ENCODE measurements at places on chromosomes 2 and 18.

DNA sequence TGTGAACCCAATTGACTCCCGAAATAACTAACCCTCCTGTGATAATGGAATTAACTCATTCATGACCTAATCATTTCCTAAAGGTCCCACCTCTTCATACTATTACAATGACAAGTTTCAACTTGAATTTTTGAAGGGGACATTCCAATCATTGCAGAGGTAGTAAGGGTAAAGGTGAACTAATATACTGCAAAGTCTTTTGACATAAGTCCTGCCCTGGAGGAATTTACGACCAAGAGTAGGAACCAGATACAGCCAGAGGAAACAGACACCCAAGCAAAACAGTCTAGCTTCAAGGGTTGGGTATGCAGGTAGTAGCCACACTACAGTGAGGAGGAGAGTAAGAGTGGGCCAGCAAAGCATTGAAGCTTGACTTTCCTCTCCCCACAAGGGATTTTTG lies 1.2 kb upstream of the SRBD1 start:
- no peak for DNase-seq

DNA sequence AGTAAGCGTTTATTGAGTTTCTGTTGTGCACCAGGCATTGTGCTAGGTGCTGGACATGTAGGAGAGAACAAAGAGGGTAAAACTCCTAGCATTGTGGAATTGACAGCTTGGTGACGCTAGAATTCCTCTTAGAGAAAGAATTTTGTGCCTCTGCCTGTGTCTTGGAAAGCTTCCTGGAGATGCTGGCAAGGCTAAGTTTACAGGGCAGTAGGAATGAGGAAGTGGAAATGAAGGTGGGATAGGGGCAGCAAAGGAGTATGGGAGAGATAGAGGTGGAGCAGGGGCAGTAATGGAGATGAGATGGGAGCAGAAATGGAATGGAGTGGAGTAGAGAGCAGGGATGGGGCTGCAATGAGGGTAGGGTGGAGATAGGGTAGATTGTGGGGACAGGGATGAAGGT lies 29.8 kb downstream of the GPR39 start:
- no peak for DNase-seq

DNA sequence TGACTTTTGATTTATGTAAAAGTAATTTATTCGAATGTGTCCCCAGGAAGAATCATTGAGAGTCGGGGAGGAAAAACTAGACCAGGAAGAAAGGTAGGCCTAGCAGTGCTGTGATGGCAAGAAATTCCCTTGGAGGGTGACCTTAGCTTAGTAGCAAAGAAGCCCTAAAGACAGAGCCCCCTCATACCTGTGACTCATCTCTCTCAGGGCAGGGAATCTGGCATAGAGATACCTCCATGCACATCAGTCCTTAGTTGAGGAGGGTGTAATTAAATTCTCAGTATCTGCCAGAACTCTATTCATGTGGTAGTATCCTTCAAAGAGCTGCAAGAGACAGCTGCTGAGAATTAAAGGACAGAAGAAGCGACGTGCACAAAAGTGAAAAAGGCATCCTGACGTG lies 360.3 kb downstream of the FBXO15 start:
- no peak for DNase-seq

DNA sequence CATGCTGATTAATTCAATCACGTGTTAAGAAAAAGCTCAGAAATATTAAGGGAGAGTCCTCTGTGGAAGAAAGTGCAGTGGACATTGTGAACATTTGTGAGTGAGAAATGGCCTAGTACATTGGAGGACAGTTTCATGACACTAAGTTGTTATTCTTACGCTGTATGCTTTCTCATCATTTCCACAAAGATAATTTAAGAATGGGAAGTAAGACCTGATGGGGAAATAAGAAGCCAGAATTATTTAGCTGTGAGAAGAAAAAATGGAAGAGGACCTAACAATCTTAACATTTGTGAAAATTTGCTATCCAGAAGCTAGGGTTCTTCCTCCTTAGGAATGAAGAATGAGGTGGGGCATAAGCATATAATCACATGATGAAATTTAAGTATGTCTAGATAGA lies 15.2 kb upstream of the RAPH1 start:
- no peak for DNase-seq

DNA sequence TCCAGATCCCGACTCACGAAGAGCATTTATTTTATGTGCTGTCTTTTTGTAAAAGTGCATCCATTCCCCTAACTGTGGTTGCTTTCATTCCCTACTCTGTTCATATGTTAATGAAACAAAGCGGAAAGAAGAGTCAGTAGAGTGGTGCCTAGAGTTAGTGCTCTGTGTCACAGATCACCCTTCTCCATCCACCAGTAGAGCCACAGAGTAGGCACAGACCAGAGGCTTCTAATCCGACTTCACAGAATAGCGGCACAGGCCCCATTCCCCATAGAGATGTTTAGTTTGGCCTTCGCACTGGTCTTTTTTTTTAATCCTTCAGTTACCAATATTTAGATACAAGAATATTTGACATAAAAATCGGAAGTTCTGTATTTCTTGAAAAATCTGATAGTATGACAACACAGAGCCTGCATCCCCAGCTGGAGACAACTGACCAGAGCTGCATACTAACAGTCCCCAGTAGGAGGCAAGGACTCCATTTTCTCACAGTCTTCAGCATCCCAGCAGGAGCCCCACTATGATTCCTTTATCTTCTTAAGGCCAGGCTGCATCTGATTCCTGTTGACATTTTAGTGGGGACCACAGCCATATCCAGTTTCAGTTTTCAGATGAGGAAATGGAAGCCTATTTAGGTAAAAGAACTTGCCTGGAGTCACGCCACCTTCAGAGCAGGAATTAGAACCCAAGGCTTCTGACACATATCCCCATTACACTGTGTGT lies 7.0 kb downstream of the G6PC2 start:
- no peak for DNase-seq

GRCh38 chr18:38297910-38298309 lies 732.3 kb upstream of the CELF4 start:
- no peak for DNase-seq

DNA sequence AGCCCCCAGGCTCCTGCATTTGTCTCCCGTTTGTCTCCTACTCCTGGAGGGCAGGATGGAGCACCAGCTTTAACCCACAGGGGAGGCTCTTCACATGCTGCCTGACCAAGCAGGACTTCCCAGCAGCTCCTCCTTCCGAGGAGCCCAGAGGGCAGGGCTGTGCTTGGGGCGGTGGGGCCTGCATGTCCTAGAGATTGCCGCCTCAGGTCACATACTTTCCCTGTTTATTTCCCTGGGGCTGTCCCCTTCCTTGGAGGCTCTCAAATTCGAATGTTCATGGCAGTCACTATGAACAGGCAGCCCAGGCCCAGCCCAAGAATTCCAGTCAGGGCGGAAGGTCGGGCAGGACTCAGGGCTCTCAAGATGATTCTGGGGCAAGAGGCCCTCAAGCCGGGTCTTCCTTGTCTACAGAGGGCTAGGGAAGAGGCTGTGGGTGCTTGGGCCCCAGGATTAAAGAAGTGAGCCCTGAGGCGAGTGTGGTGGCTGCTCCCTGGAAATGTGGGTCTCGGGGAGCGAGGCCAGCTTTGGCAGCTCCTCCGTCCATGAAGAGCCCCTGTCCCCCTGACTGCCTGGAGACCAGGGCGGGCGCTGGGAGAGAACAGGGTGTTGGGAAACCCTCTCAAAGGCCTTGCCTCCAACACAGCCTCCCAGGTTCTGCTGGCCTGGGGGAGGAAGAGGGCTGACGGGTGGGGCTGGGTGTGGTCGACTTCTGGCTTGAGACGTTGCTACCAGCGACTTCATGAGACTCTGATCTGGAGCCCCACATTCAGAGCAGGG lies 48.9 kb upstream of the HPCAL1 start:
- no peak for DNase-seq

- DNase-seq, result no peak
Measured at GRCh38 chr18:74804677-74805076, 207.0 kb downstream of the ZNF407 start.

DNA sequence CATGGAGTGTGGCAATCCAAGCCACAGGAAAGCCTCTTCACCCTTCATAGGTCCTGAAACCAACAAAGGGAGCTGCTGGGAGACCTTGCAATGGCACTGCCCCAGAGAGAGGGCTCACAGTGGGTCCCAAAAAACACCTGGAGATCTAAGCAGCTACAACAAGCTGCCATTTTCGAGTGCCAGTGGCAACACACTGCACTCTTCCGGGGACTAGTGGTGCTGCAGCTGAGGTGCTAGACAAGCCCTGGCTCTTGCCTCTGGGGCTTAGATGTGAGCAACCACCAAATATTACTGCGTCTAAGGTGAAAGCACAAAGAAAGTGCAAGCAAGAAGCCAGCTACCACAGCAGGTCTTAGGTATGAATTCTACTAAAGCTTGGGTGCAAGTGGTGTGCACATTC lies 192.9 kb downstream of the NOL4 start:
- DNase-seq, result no peak

DNA sequence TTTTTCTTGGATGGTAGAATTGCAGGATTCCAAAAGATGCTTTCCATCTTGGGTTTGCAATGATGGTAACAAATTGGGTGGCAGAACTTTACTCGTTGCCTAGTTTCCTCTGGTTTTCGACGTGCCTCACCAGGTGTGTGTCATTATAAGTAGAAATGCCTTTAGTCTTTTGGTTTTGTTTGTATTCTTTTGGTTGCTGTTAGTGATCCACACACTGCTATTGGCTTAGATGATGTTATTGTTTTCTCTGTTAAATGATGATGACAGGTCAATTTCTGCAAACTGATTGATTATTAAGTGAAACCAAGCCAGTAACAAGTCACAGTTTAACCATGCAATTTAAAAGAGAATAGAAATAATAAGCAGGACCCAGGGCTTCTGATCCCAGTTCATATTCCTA lies 6.1 kb upstream of the LAMA3 start:
- DNase-seq, result no peak

DNA sequence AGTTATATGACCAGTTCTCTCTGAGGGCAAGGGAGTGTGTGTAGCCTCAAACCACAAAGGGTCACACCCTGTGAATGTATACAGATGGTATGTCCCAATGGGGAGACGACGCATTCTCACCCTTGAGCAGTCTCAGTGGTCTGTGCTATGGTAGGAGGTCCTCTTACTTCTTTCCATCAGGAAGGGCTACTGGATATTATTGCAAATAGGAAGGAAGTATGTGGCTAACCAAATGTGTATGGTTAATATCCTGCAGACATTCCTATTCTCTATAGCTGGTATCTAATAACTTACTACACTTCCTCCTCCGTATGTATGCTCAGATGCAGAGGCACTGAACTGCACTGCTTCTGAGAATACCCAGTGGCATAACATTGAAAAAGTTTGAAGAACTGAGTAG lies 306.7 kb upstream of the CCDC68 start:
- DNase-seq, result no peak

DNA sequence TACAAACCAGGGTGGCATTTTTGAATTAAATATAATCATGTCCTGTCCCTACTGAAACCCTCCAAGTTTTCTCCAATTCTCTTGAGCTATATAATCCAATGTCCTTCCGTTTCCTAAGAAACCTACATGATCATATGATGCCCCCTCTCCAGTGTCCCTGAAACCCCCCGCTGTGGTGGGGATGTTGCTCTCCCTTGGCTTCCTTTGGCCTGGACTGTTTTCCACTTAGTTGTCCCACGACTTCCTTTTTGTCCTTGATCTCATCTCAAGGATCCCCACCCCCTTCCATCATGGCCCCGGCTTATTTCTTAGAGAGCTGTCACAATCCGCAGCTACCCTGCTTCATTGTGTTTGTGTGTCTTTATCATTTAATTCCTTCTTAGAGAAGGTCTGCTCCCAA lies 43.8 kb downstream of the TMEM18 start:
- no peak for DNase-seq

- DNase-seq, result no peak
Measured at GRCh38 chr2:196170213-196170605, 1.2 kb downstream of the STK17B start.

GRCh38 chr2:172839446-172839845 lies 103.8 kb downstream of the RAPGEF4 start:
- no peak for DNase-seq

DNA sequence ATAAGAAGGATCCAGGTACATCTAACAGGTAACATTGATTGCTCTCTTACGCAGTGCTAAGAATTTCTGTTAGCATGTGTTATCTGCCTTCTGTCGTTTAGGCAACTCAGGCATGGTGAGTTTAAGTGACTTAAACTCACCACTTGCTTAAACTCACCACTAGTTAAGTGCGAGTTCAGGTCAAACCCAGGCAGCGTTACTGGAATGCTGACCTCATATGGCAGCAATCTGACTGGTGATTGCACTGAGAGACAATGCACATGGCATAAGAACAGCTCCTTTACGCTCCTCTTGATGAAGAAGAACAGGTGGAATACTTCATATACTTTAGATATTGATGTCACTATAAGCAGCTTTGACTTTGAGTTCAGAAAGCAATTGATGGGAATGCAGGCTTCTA lies 954.1 kb downstream of the SOCS6 start:
- no peak for DNase-seq

DNA sequence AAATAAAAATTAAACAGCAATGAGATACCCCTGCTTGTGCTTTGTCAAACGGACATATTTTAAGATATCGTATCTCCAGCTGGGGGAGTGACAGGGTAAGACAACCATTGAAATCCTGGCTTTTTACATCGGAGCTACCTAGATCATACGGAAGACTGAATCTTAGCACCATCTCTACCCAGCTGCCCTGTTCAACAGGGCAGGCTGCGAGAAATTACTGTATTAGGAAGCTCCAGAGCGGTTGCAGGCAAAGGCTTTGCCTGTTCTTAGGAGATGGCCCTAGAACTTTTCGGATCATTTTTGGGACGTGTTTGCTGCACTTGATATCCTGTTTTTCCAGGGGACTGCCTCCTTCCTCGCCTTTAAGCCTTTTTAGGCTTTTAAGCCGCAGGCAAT lies 2.0 kb upstream of the PRKCE start:
- no peak for DNase-seq

DNA sequence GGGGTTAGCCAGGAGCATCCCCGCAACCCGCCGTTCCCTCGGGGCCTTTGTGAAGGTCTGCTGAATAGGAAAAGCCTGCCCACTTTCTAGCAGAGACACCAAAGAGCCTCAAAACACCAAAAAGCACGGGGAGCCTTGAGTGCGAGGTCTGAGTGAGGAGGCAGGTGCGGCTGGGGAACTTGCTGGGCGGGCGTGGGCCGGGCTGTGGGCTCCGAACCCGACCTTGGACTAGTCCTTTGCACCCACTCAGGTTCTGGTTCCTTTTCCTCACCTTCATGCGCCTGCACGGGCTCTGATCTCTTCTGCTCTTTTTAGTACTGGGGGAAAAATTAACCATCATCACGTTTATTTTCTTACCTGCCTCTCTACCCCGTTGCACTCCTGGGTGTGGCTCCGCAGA lies 19.9 kb downstream of the APCDD1 start:
- DNase-seq, result no peak

GRCh38 chr18:44356566-44357157 lies 324.0 kb upstream of the SETBP1 start:
- no peak for DNase-seq

- no peak for DNase-seq
Measured at GRCh38 chr2:201452058-201452921, 750 bp downstream of the STRADB start.

DNA sequence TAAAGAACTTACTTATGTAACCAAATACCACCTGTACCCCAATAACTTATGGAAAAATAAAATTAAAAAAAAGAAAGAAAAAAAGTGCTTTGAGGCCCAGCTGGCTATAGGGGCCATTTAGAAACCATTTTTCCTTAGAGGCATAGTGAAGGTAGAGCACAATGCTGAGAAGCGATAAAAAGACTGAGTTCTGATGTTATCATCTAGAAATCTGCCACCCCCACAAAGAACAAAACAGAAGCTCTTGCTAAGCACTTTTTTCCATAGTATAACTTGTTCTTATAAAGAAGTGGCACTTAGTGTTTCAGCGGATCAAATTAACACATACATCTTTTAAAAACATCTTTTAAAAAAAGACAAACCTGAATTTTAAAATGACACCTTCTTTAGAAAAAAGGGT lies 51.4 kb downstream of the ICOS start:
- DNase-seq, result no peak
